Smooth muscle cell of the brain vasculature (primary cell): ENCODE measurements at places on chromosomes 13 and 19.

DNA sequence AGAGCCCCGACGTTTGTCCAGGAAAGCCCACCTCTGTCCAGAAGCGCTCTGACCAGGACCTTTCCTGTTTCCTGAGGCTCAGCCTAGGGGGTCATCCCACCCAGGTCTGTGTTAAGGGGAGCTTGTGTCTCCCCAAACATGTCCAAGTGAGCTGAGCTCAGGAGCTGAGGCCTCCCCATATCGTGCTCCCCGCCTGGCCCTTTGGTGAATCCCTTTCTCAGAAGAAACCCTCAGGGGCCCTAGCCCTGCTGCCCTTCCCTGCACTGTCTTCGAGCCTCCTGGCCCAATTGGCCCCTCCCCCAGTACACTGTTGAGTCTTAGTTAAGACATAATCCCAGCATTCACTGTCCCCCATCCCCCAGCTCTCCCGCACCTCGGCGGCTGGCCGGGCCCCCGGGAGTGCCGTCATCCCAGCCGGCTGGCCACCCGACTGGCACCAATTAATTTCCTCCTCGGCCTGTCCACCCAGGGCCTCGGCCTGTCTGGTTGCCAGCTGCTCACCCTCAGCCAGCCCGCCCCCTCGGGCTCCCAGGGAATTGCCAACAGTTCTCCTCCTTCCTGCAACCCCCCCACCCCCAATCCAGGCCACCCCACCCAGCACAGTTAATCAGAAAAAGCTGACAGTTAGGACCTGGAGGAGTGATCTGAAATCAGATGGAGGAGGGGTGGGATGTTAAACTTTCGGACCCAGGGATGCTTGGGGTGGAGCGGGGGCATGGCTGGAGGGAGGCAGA is 13.6 kb downstream of the IER2 start:
- no peak for DNase-seq

GRCh38 chr19:32138416-32138815 is 207.0 kb upstream of the ZNF507 start:
- DNase-seq: no peak

DNA sequence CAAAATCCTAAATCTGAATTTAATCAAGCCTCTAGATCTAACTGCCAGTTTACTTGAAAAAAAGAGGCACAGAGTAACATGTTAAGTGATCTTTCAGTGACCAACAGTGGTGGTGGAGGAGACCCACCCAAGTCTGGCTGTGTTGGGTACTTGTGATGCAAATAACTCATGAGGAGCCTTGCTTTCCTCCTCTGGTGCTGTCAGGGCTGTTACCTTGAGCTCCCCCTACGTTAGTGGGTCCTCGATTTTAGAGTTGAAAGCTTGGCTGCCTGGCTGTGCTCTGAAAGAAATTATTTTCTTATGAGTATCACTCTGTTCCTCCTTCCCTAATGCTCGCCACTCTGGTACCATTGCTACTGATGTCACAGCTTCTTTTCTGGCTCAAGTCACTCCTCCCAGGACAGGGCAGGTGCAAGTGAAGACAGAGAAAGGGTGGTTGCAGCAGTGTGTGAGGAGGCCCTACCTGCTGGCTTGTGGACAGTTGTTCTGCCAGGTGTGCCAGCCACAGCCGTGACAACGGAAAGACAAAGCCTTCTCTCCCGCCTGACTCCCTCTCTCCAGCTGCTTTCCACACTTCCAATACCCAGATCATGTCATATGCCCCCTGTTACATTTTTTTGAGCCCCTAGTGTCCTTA is 6.5 kb upstream of the SUPT20H start:
- no peak for DNase-seq

DNA sequence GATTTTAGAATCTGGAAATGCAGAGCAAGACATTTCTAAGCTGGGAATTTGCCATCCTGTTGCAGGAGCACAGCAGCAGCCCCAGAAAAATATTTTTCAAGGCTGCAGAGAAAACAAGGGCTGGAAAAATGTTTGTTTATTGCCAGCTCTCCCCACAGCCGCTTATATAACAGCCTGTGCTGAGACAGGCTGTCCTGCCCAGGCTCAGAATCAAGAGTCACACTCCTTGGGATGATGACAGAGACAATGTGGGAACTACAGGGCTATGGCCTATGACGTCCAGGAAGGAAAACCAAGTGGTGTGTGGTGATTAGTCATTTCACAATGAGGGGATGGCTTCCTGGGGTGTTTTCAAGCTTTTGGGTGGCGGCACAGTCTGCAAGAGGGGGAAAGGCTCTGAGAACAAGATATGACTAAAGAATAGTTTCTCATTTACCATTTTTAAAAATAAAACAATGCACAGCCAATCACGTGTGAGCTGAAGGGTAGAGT is 136.3 kb upstream of the SERP2 start:
- DNase-seq: peak; percentile 83

- DNase-seq: no peak
Observed at GRCh38 chr13:40446365-40446764, 220.1 kb downstream of the FOXO1 start.

DNA sequence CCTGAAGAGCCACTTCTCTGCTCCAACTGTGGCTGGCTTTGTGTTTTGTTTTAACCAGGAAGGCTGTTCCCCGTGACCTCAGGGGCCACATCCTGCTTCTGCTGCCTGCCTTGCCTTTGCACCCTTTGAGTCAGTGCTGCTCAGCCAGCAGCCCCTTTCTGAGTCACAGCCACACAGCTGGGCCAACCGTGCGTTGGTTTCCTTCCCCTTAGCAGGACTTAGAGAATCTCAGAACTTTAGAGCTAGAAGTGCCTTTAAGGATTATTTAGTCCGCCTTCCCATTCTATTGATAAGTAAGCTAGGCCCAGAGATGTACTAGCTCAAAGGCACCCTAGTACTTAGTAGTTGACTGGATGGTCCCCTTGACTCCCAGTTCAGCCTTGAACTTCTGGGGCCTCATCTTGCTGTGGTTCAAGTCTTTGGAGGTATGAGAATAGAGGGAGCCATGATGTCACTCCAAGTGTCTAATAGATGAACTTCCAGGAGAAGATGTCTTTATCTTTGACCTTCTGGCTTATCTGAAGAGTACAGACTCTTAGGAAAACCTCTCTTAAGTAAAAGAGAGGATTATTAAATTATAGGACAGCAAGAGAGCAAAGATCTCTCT is 8.0 kb downstream of the RGCC start:
- peak; percentile 24 for DNase-seq

- no peak for DNase-seq
Observed at GRCh38 chr19:48726556-48726955, 7.0 kb upstream of the MAMSTR start.

- DNase-seq: no peak
Observed at GRCh38 chr19:5121266-5122120, 152.6 kb downstream of the KDM4B start.

DNA sequence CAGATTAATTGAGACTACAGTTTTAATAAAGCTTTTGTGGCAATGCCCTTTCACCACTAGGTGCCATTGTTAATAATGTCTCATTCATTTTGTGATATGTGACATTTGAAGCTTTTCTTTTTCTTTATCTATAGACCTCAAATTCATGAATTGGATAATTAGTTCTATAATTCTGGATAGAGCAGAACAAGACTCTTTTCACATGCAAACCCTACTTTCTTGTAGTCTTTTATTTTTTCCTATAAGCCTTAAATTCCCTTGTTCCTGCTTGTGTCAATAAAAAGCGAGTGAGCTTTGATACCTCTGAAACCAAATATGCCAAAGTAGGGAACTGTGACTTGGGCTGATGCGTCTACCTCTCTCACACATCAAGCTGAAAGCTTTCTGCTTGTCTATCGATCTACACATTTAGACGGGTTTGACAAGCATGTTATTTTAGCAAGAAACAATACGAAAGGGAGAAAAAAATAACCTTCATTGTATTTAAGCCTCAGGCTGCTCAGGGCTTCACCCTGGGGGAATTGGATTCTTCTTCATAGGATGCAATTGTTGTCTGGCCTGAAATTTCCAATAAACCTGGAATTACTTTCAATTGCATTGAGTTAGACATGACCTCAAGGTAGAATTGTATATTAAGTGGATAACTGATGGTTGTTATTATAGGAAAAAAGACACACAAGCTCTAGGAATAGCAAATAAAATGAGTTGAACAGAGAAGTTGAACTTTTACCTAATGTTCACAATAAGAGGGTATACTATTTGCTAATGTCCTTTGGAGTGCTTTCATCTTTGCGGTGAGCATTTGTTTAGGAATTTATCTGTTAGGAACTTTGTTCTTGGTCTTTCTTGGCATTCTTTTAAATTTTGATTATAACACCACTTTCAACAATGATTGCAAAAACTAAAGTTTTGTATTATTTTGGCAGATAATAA is 1150.2 kb upstream of the PCDH9 start:
- no peak for DNase-seq

DNA sequence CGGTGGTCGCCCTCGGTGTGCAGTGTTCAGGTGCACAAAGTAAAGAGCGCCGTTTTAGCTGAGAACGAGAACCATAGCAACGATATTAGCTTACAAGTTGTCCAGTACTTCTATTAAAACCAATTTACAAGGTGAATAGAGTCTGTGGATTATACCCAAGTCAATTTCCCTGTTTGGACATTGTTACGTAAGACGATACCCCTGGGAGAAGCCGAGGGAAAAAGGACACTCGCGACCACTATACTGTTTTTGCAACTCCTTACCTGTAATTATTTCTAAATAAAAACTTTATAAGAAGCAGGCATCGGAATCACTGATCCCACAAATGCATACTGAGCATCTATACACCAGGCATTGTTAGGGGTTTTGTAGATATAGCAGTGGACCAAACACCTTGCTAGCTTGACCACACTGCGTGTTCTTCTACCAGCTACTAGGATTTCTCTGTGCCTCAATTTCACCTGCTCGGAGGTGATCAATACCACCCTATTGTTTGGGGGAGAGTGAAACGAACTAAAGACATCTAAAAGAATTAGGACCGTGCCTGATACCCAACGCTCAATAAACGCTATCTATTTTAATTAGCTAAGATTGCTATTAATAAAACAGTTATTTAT is 488 bp upstream of the EEF2 start:
- DNase-seq: no peak

DNA sequence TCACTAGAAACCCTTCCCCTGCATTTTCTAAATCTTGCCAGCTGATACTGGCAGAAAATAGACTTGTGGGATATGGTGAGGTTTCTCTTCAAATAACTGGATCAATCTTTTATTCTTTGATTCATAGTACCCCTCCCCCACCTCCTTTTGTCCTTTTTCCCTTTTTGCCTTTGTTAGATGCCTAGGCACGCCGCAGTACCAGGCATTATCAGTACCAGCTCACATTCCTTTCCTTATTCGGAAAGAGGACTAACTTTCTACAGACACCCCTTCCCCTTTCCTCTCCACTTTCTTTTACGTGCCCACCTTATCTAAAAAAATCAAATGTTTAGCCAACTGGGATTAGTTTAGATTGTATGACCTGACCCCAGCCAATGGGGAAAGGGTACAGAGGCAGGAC is 226.4 kb downstream of the MTUS2 start:
- DNase-seq: no peak

- no peak for DNase-seq
Observed at GRCh38 chr13:104301171-104301975, 1235.2 kb upstream of the SLC10A2 start.

- DNase-seq: peak; percentile 62
Observed at GRCh38 chr19:17553256-17553655, 2.2 kb upstream of the COLGALT1 start.

DNA sequence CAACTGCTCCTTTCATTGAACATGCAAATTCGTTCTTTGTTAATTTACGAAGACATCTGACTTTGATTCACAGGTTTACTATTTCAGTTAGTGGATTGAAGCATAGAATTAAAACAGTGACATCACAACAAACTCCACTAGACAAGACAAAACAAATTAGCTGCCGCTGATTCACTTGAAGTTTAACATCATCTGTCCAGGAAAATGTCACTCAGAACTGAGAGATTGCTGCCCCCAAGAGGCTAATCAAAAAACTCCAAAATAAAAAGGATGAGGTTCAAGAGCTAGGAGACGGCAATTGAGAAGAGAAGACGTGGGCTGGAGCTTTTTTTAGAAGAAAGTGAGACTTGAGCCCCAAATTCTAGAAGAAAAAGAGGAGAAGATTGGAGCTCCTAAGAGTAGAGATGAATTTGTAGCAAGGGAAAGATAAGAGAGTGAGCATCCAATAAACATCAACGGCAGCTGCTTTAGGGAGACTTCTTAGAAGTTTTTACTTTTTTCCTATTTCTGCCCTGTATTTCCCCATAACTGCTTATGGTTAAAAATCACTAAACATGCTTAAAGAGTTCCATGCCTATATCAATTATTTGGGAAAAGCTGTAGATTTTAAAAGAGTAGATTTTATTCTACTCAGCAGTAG is 40.8 kb upstream of the TPP2 start:
- peak; percentile 6 for DNase-seq

GRCh38 chr19:13906521-13906904 is 512 bp downstream of the CC2D1A start:
- DNase-seq: no peak

GRCh38 chr13:60135344-60135743 is 28.4 kb downstream of the DIAPH3 start:
- no peak for DNase-seq

GRCh38 chr19:44657211-44657921 is 13.7 kb downstream of the PVR start:
- no peak for DNase-seq

GRCh38 chr19:54465426-54466109 is 2.0 kb upstream of the LENG9 start:
- DNase-seq: no peak

DNA sequence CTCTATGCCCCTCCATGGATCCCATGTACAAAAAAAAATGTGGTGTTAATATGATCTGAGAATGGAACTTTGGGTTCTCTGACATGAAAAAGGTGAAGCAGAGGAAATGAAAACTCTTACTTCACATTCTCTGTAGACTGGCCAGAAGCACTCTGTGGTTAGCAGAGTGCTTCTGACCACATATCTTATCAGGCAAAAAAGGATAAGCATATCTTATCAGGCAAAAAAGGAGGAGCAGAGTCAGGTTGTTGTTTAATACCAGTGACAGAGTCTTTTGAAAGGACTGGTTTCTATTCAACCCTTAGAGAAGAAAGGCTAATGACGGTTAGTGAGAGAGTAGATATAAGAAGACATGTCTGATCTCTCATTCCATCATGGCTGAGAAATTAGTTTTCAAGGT is 1404.8 kb downstream of the SLITRK1 start:
- no peak for DNase-seq
